ENCODE measurements at places on chromosomes 5 and 9.

DNA sequence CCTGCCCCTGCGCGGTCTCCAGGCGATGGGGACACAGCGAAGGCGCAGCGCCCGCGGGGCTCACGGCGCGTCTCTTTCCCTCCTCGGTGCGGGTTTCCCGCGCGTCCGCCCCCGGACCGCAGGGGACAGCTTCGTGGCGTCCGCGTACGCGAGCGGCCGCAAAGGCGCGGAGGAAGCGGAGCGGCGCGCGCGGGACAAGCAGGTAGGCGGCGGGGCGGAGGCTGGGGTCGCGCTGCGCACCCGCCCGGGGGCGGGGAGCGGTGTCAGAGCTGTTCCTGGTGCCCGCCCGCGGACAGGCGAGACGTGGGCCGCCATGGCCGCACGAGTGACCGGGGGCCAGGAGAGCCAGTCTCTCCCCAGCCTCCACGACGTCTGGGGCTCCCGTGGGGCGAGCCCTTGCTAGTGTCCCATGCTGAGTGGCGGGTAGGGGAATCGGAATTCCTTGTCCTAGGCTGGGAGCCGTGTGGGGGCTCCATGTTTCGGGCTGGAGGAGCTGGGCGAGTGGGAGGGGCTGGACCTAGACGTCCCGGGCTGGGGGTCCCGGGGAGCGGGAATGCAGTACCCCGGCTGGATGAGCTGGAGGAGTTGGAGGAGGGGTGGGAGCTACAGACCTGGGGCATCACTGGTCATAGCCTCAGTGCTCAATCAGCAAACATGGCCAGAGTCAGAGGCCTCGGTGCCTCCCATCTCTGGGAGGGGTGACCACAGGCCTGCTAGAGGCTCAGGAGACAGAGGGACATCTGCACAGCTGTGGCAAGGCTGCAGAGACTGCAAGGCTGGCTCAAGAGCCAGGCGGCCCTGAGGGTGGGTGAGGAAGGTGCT, 968 bp downstream of the NKD2 start:
- no peaks in the 10 kb centered on the region for H3K4me1 ChIP-seq
- no peaks in the 10 kb centered on the region for H3K36me3 ChIP-seq
- no peak overlapping the region for H3K4me3 ChIP-seq
- H3K27me3 ChIP-seq, result peaks cover 78% of the 10 kb centered on the region

GRCh38 chr9:92945796-92946195, 1.5 kb upstream of the FGD3 start:
- H3K4me3 ChIP-seq, result no peak overlapping the region
- peaks cover 25% of the 10 kb centered on the region for H3K27me3 ChIP-seq
- H3K27ac ChIP-seq, result no peak overlapping the region
- H3K36me3 ChIP-seq, result no peaks in the 10 kb centered on the region

GRCh38 chr5:1660511-1660910, 136.8 kb upstream of the LPCAT1 start:
- no peak overlapping the region for H3K4me3 ChIP-seq
- H3K4me1 ChIP-seq, result no peaks in the 10 kb centered on the region
- H3K27ac ChIP-seq, result no peak overlapping the region
- H3K27me3 ChIP-seq, result peaks cover 61% of the 10 kb centered on the region

DNA sequence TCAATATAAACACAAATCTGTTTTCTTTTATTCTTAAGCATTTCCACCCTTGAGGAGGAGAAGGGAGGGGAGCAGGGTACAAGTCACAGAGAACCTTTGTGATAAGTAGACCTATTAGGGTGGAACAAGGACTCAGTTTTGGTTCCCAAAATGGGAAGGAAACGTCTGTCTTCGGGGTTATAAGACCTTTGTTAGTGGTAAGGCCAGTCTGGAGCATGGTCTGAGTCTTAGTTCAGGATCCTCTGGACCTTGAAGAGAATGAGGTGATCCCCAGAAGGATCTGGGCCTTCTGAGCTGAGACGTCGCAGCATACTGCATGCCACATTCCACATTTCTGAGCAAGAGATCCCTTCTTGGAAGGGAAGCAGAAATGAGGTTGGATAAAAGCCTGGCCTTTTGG, 37.2 kb downstream of the FAXDC2 start:
- no peaks in the 10 kb centered on the region for H3K4me1 ChIP-seq
- H3K4me3 ChIP-seq, result no peak overlapping the region

DNA sequence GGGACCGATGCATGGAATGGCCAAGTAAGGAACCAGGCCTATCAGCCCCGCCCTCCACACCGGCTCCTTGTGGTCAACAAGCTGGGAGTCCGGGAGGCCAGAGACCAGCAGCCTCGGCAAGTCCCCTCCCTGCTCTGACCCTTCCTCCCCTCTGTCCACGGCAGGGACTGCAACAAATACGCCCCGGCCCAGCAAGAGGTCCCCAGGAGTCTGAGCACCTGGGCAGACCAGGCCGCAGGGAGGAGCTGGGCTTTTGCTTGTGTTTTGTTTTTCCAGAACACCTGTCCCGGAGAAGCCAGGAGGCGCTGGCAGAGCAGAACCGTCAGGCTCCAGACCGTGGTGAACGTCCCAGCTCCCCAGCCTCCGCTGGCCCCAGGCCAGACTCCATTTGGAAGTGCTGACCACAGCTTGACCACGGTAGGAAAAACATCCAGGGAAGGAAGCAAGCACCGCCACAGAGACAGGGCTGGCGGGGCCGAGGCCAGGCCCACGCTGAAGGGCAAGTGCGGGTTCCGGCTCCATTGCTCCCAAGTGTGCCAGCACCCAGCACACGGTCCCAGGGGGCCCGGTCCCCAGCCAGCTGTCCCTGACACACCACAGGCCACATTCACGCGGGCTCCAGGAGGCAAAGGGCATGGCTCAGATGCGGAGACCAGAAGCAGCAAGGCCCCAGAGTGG, 56.7 kb downstream of the VAV2 start:
- H3K4me3 ChIP-seq, result no peak overlapping the region
- no peaks in the 10 kb centered on the region for H3K27me3 ChIP-seq
- peak; percentile 70 for DNase-seq
- H3K27ac ChIP-seq, result no peak overlapping the region
- peaks cover 17% of the 10 kb centered on the region for H3K4me1 ChIP-seq
- peaks cover 12% of the 10 kb centered on the region for H3K36me3 ChIP-seq

DNA sequence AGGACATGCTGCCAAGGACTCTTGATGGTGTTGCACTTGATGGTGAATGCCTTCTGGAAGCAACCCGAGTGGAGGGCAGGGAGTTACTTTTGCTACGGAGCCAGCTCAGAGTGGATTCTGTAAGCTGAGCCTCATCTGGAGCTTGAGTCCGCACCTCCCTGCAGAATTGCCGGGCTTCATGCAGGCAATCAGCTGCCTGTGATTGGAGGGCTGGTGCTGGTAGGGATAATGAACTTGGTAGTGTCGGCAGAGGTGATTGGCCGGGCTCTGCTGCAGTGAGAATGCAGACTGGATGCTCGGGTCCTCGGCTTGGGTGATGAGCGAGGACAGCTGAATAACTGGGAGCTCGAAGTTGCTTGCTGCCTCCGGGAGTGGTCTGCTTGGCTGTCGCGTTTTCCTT, 23.1 kb downstream of the SLC25A25 start:
- H3K4me1 ChIP-seq, result peaks cover 29% of the 10 kb centered on the region
- H3K27me3 ChIP-seq, result no peaks in the 10 kb centered on the region
- H3K4me3 ChIP-seq, result no peak overlapping the region
- DNase-seq, result peak; percentile 91

GRCh38 chr5:60811105-60811504, 33.0 kb downstream of the ELOVL7 start:
- H3K27ac ChIP-seq, result no peak overlapping the region
- DNase-seq, result no peak
- H3K27me3 ChIP-seq, result no peaks in the 10 kb centered on the region
- no peak overlapping the region for H3K4me3 ChIP-seq
- H3K36me3 ChIP-seq, result no peaks in the 10 kb centered on the region
- no peaks in the 10 kb centered on the region for H3K4me1 ChIP-seq

DNA sequence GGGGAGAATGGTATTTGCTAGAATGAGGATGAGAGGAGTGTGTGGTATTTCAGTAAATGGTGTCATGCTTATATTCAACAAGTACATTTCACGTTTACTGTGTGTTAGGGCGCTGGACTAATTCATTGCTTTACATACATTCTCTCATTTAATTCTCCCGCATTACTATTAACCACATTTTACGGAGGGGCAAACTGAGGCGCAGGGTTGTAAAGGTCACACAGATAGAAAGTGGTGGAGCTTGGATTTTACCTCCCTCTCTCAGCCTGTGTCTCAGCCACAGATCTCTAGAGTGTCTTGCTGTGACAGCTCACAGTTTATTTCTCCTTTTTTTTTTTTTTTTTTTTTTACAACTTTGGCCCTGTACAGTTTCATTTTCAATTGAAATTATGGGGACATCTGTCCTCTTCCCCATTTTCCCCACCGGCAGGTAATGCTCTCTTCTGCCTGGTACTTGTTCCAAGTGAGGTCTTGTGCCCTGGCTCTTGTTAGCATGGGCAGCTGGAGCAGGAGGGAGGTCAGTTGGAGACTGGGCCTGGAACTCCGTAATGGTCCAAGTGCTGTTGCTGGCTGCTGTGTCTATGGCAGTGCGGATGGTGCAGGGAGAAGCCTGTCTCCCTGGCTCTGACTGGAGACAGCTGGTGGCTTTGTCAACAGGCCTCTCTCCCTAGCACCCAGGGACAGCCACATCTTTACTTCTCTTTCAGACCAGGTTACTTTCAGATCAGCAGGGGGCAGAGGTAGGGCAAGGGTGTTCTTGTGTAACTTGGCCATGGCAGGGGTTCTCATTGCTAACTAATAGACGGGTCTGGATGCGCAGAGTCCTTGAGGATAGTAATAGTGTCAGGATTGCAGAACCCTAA, 20.5 kb upstream of the NDST1 start:
- peaks cover 3% of the 10 kb centered on the region for H3K36me3 ChIP-seq
- H3K27me3 ChIP-seq, result no peaks in the 10 kb centered on the region
- H3K27ac ChIP-seq, result peak overlapping the region; percentile 100
- DNase-seq, result peak; percentile 34
- peak overlapping the region; percentile 99 for H3K4me3 ChIP-seq

GRCh38 chr5:89065919-89066318, 182.9 kb upstream of the MEF2C start:
- no peak for DNase-seq
- H3K4me1 ChIP-seq, result no peaks in the 10 kb centered on the region

- no peak overlapping the region for H3K4me3 ChIP-seq
- no peak overlapping the region for H3K27ac ChIP-seq
- H3K27me3 ChIP-seq, result no peaks in the 10 kb centered on the region
- peaks cover 8% of the 10 kb centered on the region for H3K4me1 ChIP-seq
Observed at GRCh38 chr5:107359916-107360234, 310.9 kb downstream of the EFNA5 start.

- peaks cover 21% of the 10 kb centered on the region for H3K36me3 ChIP-seq
- H3K4me1 ChIP-seq, result 0 out of 2 replicates have a peak, but pooled peaks cover 2% of the 10 kb centered on the region
- H3K4me3 ChIP-seq, result no peak overlapping the region
- no peaks in the 10 kb centered on the region for H3K27me3 ChIP-seq
- H3K27ac ChIP-seq, result no peak overlapping the region
Observed at GRCh38 chr9:136533775-136534157, 12.1 kb downstream of the NOTCH1 start.

GRCh38 chr5:135116160-135116561, 82.1 kb upstream of the PITX1 start:
- no peaks in the 10 kb centered on the region for H3K36me3 ChIP-seq
- H3K27ac ChIP-seq, result no peak overlapping the region
- no peak overlapping the region for H3K4me3 ChIP-seq
- peaks cover 7% of the 10 kb centered on the region for H3K4me1 ChIP-seq
- DNase-seq, result no peak

DNA sequence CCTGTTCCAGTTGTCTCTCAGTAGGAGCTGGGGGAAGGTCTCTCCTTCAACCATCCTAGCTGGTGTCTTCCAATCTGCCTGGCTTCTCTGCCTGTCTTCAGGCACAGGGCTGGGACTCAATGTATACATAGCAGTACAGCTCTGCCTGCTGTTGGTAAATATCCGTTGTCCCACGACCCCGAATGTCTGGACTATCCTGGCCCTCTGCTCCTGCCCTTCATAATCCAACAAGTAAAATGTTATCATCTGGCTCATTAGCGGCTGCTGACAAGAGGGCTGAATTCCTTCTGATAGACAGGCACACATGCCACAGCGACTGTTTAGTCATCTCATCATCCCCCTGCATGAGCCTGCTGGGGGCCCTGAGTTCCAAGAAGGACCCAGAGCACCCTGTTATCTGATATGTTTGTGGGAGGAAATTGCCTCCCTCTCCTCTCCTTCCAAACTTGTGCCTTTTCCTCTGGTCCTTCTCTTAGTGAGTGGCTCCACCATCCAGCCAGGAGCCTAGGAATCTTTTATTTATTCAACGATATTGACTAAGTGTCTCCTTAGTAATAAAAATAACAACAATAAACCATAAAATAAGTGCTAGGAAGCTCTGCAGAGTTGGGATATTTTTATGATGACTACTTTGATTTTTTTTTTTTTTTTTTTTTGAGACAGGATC, 29.5 kb upstream of the TGFBR1 start:
- peaks cover 17% of the 10 kb centered on the region for H3K4me1 ChIP-seq
- H3K27ac ChIP-seq, result peak overlapping the region; percentile 78
- peaks cover 10% of the 10 kb centered on the region for H3K36me3 ChIP-seq
- H3K4me3 ChIP-seq, result no peak overlapping the region
- H3K27me3 ChIP-seq, result no peaks in the 10 kb centered on the region
- DNase-seq, result peak; percentile 60

- no peaks in the 10 kb centered on the region for H3K27me3 ChIP-seq
- no peak for DNase-seq
- H3K27ac ChIP-seq, result no peak overlapping the region
- H3K4me3 ChIP-seq, result no peak overlapping the region
Observed at GRCh38 chr5:150559088-150559487, 51.2 kb downstream of the NDST1 start.

DNA sequence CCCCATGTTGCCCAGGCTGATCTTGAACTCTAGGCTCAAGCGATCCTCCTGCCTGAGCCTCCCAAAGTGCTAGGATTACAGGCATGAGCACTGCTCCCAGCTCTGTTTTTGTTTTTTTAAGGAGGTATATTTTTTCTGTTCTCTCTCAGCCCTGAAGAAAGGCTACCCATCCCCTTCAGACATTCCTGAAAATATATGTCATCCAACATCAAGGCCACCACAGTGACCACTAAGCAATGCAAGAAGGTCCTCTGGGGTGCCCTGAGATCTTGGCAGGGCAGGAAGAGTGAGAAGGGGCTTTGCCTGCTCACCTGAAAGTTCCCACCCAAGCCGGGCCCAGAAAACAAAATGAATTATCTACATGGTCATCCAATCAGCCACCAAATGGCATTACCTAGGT, 47.8 kb upstream of the IL17B start:
- peaks cover 80% of the 10 kb centered on the region for H3K36me3 ChIP-seq
- peak overlapping the region; percentile 33 for H3K27ac ChIP-seq
- no peak overlapping the region for H3K4me3 ChIP-seq
- H3K27me3 ChIP-seq, result no peaks in the 10 kb centered on the region
- peaks cover 34% of the 10 kb centered on the region for H3K4me1 ChIP-seq
- no peak for DNase-seq

DNA sequence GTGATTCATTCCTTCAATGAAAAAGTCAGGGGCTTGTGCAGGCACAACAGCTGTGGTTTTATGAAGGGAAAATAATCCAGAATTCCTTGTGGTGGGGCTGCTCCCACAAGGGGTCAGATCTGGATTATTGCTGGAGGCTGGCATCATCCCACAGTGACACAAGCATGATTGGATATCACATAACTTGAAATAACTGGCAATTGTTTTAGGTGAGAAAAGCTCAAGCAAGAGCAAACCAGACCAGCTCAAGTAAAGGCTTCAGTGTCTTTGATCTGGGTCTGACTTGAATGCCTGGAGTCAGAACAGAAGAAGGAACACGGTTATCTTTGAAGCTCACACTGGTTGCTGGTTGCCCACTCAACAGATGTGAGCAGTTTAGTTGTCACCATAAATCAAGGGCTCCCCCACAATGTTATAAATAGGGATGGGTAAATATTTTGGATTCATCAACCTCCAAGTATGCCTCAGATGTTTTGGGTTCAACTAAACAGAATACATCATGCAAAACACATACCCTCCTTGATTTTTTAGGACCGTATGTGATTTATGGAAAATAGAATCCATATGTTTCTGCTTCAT, 3.1 kb upstream of the ZNF474 start:
- H3K27ac ChIP-seq, result peak overlapping the region; percentile 33
- H3K36me3 ChIP-seq, result no peaks in the 10 kb centered on the region
- H3K4me3 ChIP-seq, result no peak overlapping the region
- H3K27me3 ChIP-seq, result no peaks in the 10 kb centered on the region
- peak; percentile 83 for DNase-seq
- H3K4me1 ChIP-seq, result peaks cover 17% of the 10 kb centered on the region
